ENCODE measurements at places on chromosomes 1 and 21.

DNA sequence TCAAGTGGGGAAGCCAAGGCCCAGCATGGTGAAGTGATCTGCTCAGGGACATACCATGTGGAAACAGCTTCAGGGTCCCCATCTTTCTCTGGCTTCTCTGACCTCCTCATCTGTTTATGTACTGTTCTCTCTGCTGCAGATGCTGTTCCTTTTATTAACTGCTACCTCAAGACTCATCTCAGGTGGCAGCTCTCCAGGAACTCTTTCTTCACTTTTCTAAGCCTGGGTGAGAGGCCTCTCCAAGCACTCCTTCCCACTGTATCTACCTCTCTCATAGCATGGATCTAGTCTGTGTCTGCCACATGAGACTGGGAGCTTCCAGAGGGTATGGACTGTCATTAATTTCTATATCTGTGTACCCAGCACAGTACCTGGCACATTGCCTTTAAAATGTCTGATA is 73.4 kb upstream of the PPM1J start:
- no peak for DNase-seq

GRCh38 chr1:56948403-56949023 is 17.3 kb downstream of the C8B start:
- no peak for DNase-seq

GRCh38 chr1:3454811-3455618 is 550 bp downstream of the ARHGEF16 start:
- no peak for DNase-seq

DNA sequence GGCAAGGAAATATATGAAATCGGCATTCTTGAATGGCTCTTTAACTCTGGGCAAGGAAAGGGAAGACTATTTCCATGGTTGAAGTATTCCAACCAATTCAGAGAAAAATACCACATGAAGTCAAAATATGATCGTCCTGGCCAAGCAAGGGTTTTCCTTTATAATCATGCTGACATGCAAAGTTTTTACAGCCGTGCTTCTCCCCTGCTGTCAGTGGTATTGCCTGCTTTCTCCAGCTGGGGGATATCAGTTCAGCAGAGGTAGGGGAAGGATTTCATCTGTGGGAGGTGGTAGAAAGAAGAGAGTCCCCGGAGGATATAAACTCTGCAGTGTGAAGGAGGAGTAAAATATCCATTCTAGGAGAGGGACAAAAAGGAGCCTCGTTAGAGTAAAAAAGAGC is 322.8 kb downstream of the PAPPA2 start:
- DNase-seq, result no peak

- no peak for DNase-seq
Observed at GRCh38 chr1:41740630-41741239, 178.0 kb downstream of the HIVEP3 start.

- peak; percentile 54 for DNase-seq
Observed at GRCh38 chr1:91282695-91283420, 121.8 kb downstream of the HFM1 start.

DNA sequence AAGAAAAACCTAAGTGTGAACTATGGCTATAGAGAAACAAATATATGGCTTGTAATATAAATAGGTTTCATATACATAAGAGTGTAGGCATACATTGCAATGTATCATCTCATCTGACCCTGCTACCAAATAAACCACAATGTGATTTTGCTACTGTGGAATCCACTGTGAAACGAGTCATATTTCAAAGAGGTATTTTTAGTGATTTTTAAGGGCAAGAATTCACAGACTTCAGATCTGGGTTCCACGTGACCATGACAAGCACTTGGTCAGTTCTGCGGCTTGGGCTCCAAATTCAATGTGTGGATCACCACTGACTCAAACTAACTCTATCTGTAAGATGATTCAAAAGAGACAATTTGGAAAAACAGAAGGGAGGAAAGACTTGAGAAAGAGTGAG is 147.0 kb upstream of the ERG start:
- peak; percentile 38 for DNase-seq

GRCh38 chr1:198206292-198206691 is 49.5 kb downstream of the NEK7 start:
- DNase-seq, result no peak

DNA sequence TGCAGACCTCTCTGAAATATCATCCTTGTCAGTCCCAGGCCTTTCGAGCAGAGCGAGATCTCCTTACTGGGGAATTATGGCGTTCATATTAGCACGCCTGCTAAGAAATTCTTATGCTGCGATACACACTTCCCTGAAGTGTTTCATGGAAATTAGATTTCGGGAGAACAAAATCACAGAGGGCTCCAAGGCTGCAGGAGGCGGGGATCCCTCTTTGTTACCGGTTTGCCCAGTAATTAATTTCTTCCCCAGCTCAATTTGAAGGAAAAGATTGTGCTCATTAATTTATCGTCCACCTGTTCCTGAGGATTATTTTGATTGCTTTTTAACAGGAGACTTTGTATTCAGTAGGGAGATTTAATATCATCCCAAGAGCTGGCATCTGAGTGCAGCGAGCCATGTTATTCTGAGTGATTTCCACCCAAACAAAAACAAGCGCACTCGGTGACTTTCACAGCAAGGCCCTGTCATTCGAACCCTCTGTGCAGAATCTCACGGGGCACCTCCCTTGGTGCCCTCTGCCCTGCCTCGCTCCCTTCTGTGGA is 202.3 kb upstream of the GALNT2 start:
- no peak for DNase-seq

GRCh38 chr1:87977145-87977544 is 648.5 kb downstream of the LMO4 start:
- no peak for DNase-seq
